ENCODE measurements at places on chromosomes 12 and 14.

- no peak for DNase-seq
Observed at GRCh38 chr12:94566345-94566744, 84.0 kb downstream of the TMCC3 start.

DNA sequence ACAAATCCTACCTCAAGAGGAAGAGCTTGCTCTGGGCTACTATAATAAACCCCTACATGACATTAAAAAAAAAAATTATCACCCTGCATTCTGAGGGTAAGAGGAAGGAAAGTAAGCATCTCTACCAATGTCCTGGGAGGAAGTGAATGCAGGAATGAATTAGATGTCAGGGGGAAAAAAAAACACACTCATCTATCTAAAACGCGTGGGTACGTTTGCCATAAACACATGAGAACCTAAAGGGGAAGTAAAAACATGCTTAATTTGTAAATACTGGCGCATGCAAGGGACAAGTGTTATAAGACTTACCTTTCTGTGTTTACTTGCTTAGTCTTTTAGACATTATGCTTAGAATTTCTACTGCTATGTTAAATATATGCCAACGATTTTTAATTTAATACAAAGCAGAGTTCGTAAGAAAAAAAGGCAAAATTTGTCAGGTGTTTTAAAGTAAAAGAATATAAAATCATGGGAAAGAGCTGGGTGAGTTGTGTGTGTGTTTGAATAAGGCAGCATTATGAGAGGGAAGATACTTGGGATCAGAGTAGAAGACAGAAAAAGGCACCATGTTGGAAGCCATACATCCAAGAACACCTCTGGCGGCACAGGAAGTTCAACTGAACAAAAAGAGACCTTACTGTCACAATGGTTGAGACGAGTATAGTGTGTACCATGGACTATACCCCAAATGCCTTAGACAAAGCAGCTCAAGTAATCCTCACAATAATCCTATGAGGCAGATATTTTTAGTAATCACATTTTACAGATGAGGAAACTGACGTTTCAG is 1.5 kb downstream of the TMED8 start:
- no peak for DNase-seq

DNA sequence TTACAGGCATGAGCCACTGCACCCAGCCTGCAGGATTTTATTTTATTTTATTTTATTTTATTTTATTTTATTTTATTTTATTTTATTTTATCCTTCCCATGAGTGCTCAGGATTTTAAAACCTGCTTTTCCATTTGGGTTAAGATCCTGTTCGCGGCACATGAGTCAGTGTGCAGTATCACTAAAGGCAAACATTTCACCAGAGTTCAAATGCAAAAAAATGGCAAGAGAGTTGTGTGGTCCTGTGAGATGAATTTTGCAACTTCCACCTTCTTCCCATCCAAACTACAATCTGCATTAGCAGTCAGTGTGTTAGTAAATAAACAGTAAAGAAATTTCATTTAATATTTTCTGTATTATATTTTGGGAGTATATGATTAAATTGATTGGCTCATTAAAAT is 29.0 kb downstream of the MOAP1 start:
- DNase-seq = no peak

DNA sequence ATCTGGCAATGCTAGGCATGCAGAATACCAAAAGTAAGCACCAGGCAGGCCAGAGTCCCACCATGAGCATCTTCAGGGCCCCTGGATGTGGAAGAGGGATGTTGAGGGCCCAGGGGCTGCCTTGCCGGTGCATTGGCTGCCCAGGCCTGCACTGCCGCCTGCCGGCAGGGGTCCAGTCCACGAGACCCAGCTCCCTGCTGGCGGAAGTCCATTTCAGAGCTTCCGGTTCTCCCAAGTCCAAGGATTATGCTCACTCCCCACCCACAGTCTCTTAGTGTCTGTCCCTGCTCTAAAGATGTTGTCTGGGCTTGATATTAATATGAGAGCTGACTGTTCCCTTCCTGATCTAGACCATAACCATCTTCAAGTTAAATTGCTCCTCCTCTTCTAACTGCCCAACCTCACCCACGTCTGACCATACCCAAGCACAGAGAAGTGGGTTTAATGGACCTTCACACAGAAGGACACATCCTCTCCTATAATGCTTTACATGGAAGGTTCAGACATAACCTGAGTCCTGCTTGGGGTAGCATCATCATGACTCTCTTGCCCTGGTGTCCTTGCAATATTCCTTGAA is 117.4 kb downstream of the DAD1 start:
- no peak for DNase-seq

- DNase-seq = no peak
Observed at GRCh38 chr14:33576014-33576413, 374.9 kb downstream of the EGLN3 start.

DNA sequence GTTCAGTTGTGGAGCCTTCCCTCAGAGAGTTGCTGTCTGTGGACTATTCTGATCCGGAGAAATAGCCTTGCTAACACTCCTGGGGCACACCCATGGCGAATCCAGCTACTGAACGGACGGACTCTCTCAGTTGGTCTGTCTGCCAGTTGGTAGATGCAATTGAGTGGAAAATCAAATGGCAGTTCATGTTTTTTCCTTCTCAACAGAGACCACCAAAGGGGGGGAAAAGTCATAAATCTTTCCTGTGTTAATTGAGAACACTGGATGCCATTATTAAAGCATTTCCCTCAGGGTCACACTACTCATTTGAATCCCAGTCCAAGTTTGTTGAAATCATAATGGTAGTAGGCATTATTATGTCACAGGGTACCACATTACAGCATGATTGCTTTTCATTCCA is 354.3 kb upstream of the FAR2 start:
- DNase-seq = no peak

DNA sequence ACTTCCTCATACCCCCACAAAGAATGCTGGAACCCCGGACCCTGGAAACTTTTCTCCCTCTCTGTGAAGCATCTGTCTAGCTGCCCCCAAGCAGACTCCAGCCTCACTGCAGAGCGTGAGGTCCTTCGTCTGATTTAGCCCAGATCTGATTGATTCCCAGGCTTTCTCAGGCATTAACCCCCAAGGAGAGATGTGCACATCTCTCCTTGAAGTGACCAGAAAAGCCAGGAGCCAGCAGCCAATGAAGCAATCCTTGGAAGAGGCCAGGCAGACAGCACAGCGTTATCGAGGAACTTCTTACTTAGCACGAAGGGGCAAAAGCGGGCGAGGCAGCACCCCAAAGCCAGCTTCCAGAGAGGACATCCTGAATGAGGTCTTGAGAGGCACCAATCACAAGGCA is 100.7 kb downstream of the ZFP36L1 start:
- no peak for DNase-seq

Data from KG1 (cell line).